AG08395 (cell line): ENCODE measurements at places on chromosomes 6 and 20.

- DNase-seq: no peak
Measured at GRCh38 chr20:56417911-56418310, 5.9 kb downstream of the CASS4 start.

DNA sequence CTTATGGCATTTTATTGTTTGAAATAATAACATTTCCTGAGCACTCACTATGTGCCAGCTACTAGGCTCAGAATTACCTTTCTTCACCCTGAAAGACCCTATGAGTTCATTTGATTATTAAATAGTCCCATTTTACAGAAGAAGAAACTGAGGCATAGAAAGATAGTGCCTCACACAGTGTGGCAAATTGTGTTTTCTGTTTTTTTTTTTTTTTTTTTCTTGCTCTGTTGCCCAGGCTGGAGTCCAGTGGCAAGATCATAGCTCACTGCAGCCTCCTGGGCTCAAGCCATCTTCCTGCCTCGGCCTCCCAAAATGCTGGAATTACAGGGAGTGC is 59.7 kb upstream of the PTPN1 start:
- no peak for DNase-seq

GRCh38 chr6:155310596-155310995 is 3.7 kb downstream of the TFB1M start:
- no peak for DNase-seq

GRCh38 chr6:142883011-142883410 is 62.0 kb downstream of the HIVEP2 start:
- no peak for DNase-seq

DNA sequence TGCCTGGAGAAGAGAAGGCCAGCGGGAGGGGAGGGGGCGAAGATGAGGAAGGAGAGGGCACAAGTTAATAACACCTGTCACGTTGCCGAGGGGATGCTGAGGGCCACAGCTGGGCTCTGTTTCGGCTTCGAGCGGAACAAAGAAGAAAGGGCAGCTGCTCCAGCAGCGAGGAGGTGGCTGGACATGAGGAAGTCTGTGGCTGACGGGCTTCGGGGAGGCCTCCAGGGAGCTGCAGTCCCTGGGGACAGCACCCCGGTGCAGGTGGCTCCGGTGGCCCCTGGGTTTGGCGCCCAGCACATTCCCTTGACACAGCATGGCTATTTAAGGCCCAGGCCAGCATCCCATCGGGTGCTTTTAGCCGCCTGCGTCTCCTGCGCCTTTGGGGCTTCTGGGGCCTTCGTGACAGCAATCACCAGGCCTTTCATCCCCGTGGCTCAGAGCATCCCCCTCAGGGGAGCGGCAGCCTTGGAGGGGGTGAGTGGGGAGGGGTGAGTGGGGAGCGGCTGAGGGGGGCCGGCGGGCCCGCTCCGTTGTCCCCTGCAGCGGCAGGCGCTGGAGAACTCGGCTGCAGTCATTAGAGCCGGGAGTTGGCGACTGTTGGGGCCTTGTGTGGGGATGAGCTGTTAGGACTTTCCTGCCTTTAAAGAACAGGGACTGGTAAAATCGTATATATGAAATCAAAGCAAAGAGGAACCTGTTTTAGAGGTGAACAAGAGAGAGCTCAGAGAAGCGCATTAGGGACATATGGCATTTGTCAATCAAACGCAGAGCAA is 99.0 kb downstream of the TMEM242 start:
- no peak for DNase-seq

DNA sequence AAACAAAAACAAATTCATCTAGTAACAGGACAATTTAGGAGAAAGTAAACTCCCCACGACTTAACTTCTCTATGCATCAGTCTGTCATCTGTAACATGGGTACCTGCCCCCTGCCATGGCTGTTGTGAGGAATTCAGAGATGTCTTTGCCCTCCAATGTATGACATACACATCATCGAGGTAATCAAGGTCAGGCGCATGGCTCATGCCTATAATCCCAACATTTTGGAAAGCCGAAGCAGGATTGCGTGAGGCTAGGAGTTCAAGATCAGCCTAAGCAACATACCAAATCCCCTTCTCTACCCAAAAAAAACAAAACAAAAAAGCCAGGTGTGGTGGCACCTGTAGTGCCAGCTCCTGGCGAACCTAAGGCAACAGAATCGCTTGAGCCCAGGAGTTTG is 9.0 kb downstream of the EEF1A1 start:
- no peak for DNase-seq

DNA sequence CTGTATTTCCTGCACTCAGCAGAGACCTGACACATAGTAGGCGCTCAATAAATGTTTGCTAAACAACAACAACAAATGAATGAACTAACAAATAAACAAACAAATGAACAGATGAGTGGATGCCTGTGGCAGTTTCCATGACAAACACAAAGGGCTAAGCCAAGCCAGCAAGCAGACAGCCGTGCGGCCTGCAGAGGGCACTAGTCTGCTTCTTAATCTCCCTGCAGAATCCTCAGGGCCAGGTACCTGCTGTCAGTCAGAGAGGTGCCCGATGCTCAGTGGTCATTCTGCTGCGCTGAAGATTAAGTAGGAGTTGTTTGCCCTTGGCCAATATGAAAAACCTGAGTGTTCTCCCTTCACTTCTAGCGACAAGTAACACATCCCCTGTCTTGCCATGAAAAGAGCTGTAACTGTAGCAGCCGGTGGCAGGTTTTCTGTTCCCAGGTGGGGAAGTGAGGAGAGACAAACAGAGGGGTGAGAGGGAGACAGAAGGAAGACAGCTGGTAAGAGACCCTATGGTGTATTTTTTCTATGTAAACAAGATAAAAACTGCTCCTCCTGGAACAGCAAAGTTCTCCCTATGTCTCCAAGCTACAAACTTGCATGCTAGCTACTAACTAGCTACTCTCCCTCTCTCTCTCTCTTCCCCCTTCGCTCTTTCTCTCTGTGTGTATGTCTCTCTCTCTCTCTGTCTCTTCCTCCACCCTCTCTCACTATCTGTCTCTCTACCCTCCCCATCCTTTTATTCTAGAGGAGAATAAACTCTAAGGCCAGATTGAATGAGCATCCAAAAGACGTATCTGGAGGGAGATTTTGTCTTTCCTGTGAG is at the start of gene MC3R:
Gene MC3R, plus strand, starts transcription at position 779 of the 829 bp plus-strand sequence. CDS start 112 bp downstream, outside the sequence.
- peak; percentile 27 for DNase-seq

DNA sequence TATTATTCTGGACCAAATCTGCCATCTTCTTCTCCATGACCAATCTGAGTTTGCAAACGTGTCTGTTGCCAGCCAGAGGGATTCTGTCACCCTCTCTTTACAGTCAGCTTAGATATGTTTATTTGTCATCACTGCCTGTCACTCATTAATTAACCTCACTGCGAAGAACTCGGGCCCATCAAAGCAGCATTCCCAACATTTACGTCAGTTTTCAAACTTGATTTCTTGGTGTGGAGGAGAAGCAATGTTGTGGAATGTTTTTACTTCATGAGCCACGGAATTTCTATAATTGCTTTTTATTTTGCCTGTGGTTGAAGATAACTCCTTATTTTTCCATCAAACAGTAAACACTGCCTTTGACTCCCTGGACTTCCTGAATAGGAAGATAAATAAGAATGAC is 91.8 kb upstream of the CNKSR3 start:
- DNase-seq: no peak

DNA sequence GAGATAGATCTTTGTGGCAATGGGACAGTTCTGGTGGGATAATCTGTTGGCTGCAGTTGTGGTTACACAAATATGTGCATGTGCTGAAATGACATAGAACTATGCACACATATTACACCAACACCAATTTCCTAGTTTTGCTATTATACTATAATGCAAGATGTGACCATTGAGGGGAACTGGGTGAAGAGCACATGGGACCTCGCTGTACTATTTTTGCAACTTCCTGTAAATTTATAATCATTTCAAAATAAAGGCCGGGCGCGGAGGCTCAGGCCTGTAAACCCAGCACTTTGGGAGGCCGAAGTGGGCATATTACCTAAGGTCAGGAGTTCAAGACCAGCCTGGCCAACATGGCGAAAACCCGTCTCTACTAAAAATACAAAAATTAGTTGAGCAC is 8.7 kb downstream of the ARMC12 start:
- DNase-seq: no peak

GRCh38 chr6:90068703-90069523 is 174.6 kb downstream of the GJA10 start:
- no peak for DNase-seq

DNA sequence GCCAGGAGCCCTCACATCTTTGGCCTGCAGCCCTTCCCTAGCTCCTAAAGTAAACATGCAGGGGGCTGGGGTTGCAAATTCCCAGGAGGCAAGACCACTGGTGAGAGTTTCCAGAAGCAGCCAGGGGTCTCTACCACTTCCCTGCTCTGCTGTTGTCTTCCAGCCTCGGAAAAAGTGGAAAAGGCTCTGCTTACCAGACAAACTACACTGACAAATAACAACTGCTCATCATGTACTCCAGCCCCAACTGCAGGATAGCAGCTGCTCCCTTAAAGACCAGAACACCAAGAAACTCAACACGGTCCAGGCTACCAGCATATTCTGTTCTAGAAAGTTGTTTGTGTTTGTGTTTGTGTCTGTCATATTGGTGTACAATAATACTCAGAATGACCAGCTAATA is 187.5 kb upstream of the MARCKS start:
- no peak for DNase-seq
